ENCODE measurements at places on chromosomes 2 and 18. TPM values are rescaled to one million over a fixed set of nuclear protein-coding genes. Genes with fewer than 3 reads are reported as not detected.

GRCh38 chr2:192230889-192231453, 36.2 kb upstream of the TMEFF2 start:
- no peak for DNase-seq

GRCh38 chr2:240369801-240370585, 65.5 kb upstream of the GPC1 start:
- DNase-seq, result peak; percentile 49

DNA sequence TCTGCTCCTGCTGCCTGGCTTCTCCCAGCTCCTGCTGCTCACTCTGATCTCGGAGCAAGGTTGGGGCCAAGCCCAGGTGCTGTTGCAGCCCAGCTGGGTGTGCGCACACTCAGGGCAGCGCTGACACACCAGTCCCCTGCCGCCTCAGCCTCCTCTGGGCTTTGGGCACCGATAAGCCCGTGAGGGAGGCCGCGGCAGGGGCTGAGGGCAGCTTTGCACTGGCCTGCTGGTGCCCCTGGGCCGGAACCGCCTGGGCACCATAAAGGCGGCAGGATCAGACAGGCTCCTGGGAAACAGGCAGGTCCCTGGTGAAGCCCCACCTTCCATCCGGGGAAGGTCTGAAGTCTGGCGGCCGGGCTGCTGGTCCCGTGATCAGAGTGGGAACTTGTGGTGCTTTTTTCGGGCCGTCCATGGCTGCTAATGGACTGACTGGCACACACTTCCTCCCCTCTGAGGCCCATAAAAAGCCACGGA, 14.1 kb upstream of the EML6 start:
- no peak for DNase-seq

GRCh38 chr2:240733803-240734495, 42.3 kb downstream of the AQP12A start:
- no peak for DNase-seq

DNA sequence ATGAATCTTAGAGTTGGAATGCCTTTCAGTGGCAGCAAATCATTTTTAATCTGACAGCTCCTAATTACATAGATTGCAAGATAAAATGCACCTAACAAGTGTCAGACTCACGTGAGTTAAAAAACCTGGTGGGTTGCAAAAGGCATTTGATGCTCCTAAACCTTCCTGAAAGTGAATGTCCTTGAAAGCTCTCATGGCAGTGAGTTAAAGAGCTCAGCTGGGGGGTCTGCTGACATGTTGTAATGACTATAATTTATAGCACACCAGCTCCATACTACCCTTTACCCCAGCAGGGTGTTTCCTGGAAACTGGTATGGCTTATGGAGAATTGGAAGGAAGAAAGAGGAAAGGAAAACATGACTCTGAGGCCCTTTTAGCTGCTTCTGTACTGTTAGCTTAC, 91.9 kb upstream of the CAVIN2 start:
- no peak for DNase-seq

GRCh38 chr18:49858309-49859020, 45.1 kb upstream of the ACAA2 start:
- DNase-seq, result peak; percentile 81

DNA sequence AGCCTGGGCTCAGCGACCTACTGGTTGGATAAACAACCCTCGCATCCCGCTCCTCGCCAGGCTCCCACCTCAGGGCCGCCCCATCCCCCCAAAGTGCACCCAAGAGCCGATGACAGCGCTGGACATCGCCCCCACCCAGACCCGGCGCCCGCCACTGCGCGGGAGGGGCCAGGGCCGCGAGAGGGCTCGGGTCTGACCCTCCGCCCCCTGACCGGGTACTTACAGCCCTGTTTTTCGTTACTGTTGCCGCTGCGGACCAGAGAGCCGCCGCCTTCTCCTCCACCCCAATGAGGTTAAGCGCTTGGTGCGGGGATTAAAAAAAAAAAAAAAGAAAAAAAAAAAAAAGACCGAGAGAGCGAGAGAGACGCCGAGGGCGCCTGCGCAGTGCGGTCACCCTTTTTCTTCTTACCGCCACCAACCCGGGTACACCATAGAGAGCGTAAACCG, at the start of gene CLASP1:
Gene CLASP1 (minus strand): TSS at position 314 of the 447 bp plus-strand sequence. CDS start 43,567 bp downstream, outside the sequence.
- DNase-seq, result no peak

DNA sequence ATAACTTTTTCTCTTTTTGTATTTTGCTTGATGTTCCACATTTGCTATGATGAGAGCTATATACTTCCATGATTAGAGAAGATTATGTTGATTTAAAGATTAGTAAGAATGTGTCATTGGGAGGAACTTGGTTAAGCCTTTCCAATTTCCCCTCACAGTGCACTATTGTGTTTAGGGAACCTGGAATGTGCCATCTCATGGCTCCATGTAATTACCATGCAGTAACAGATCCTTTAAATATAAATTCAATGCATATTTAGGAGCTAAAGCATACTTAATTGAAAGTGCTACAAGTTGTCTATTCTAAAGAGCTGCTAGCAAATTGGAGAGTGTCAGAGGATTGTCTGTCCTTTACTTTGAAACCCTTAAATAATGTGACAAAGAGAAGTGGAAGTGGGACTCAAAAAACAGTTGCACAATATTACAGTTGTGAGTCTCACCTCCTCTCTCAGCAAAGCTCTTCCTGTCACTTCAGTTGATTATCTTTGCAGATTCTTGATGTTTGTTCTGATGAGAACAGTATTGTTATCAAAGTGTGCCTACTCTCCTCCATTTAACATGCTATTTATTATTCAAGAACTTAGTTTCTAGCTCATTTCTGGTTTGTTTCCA, 1162.7 kb upstream of the ZEB2 start:
- no peak for DNase-seq

DNA sequence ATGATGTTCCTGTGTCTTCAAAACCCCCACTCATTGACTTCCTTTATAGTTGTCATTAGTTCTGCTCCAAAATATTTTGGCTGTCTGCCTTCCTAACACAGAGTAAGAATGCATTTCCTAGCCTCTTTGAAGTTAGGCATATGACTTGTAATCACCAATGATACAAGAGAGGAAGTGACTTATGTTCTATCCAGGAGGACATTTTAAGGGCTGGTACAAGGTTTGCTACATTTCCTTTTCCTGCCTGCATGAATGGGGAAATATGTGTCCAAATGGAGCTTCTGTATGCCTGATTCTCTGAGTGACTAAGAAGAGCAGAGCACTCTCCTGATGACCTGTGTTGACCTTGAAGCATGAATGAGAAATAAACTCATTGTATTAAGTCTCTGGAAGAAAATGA, 115.1 kb downstream of the PLCL1 start:
- no peak for DNase-seq

DNA sequence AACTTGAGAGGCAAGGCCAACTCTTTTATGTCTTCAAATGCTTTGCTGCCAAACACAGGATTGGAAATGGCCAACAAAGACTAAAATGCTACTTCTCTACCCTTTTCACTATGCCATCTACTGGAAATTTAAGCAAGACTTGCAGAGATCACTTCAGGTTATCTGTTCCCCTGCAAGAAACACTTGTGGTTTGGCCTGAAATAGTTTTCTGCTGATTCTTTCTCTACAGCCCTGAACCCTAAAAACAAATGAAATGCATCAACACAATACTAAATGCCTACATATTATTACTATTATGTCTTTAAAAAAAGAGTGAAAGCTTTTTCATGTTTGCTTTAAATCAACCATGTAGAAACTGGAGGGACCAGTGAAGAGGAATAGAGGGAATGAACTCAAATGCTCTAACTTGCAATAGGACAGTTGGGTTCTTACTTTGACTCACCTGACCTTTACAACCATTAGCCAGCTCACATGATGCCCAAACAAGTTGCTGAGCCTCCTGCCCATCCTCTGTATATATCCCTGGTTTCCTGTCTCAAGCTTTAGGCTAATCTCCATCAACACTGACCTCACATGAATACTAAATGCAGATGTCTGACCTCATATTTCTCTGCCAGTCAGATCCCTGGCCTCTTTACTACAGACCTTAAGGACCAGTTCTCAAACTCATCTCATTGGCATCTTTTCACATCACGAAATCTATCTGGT, 17.5 kb upstream of the ADAM17 start:
- no peak for DNase-seq

DNA sequence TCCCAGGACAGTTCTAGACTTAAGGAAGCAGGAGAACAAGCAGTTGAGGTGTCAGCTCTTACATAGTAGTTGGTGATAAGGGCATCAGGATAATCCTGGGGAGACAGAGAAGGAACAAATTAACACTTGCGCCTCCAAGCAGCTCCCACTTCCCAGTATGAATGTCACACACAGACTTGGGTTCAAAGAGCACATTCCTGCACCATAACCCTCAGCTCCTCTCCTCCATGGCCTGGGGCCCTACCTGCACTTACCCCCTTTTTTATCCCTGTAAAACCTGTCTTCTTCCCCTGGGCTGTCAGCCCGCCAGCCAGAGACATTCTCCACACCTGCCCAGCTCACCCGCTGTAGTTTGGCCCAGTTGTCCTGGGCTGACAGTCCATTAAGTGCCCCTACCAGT, 3.9 kb upstream of the UCN start:
- no peak for DNase-seq

- DNase-seq, result no peak
Measured at GRCh38 chr18:9992300-9992972, 78.6 kb downstream of the VAPA start.

DNA sequence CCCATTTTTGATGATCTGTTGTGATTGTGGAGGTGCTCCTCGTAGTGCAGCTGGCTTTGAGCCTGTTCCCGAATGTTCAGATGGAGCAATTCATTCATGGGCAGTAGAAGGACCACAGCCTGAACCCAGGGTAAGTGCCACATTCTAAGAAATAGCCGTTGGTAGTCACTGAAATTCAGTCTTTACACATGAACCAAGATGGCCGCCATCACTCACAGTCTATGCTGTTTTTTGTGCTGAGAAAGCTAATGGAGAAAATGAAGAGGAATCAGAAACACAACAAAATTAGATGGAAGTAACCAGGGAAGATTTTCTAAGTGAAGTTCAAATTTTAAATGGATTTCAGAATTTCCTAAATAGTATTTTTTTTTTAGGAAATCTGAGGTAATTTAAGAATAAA, 25.5 kb downstream of the DSG1 start:
- DNase-seq, result no peak

- DNase-seq, result no peak
Measured at GRCh38 chr2:178819992-178820391, 12.8 kb upstream of the TTN start.

DNA sequence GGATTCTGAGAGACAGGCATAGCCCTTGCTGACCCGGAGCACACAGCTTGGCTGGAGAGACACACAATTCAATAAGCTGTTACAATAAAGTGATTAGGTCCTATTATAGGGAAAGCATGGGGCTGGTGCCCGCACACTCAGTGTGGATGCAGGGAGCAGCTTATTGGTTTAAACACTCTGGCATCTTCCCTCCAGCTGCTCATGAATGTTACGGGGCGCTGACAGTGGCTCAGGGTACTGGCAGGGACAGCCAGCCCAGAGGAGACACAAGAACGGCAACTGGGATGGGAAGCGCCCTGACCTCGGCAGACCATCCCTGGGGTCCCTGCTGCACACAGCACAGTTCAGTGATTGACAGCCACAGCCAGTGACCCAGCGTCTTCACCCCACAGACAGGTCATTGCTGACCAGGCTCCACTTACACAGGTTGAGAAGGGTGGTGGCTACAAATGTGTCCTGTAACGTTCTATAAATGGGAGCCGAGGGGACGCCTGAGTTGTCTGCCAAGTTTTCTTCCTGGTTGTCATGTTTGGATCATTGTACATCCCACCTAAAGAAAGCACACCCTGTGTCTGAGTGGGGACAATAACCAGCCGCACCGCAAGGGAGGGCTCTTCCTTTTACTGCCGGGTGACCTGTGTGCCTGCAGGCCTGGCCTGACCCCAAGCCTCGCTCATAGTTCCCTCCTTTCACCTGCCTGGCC, 60.3 kb downstream of the SH3BP4 start:
- no peak for DNase-seq

GRCh38 chr2:231300722-231301076, 94.8 kb upstream of the B3GNT7 start:
- DNase-seq, result no peak

DNA sequence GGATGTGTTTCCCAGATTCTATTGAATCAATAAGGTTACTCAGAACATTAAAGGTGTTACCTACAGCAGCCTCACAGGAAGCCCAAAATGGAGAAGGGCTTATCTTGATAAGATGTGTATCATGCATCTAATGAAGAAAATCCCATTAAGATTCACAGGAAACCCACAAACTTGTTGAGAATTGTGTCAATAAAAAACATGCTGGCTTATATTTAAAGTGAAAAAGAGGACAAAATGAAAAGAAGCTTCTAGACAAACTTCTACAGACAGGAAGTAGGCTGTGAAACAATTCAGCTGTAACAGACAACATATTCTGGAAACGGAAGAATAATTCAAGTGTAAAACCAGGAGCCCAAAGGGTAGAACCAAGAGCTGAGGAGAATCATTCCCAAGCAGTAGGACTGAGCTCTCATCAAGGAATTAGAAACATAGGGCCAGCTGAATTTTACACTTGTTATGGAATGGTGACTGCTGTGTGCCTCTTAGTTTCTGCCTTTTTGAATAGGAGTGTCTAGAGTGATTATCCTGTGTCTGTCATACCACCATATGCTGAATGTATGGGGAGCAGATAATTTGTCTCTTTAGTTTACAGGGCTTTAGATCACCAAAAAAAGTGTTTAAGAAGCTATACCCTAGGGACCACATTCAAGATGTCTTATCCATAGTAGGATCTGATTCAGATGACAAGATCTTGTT, 9.6 kb downstream of the IMMT start:
- DNase-seq, result no peak

MAPK4 gene
- total RNA-seq, result 9.3 TPM

TSGA10 gene
- total RNA-seq, result 7.9 TPM

STK11IP gene
- 32.9 TPM for total RNA-seq

FAM237A gene
- total RNA-seq, result not detected

RGPD3 gene
- total RNA-seq, result 0.14 TPM

PSD4 gene
- total RNA-seq, result 2.4 TPM

ANKRD29 gene
- total RNA-seq, result 0.61 TPM

SPATA3 gene
- total RNA-seq, result not detected

PLCD4 gene
- 0.37 TPM for total RNA-seq

SLC4A3 gene
- total RNA-seq, result 10.0 TPM

CYRIA gene
- 10.2 TPM for total RNA-seq

NT5C1B gene
- not detected for total RNA-seq

SULT1C2 gene
- 0.19 TPM for total RNA-seq

NPAS2 gene
- 2.6 TPM for total RNA-seq

All from neural crest cell (in vitro differentiated cells).